ENCODE measurements at places on chromosomes 1 and 21. TPM values are rescaled to one million over a fixed set of nuclear protein-coding genes. Genes with fewer than 3 reads are reported as not detected.
A peak's percentile ranks its signal among the peaks of the same experiment; 100 is the strongest.

Gene LCE2C
- total RNA-seq: not detected

Gene IGSF5
- 0.12 TPM for total RNA-seq

Gene LRRC8C
- 1.4 TPM for total RNA-seq

Gene WLS
- total RNA-seq: 50.0 TPM

Gene HSPB7
- total RNA-seq: 4.1 TPM

Gene PDPN
- 24.2 TPM for total RNA-seq

Gene FAM72D
- 0.73 TPM for total RNA-seq

Gene WDR64
- not detected for total RNA-seq

Gene RHCE
- total RNA-seq: 0.27 TPM

- H3K4me1 ChIP-seq: no peaks in the 10 kb centered on the region
- H3K27me3 ChIP-seq: no peaks in the 10 kb centered on the region
- no peaks in the 10 kb centered on the region for H3K36me3 ChIP-seq
- no peak for DNase-seq
Observed at GRCh38 chr1:111909030-111909429, 80.4 kb downstream of the KCND3 start.

GRCh38 chr1:20665726-20666125 is 4.6 kb upstream of the DDOST start:
- H3K27ac ChIP-seq: no peak overlapping the region
- DNase-seq: no peak
- H3K4me1 ChIP-seq: no peaks in the 10 kb centered on the region
- H3K4me3 ChIP-seq: no peak overlapping the region
- no peaks in the 10 kb centered on the region for H3K36me3 ChIP-seq

DNA sequence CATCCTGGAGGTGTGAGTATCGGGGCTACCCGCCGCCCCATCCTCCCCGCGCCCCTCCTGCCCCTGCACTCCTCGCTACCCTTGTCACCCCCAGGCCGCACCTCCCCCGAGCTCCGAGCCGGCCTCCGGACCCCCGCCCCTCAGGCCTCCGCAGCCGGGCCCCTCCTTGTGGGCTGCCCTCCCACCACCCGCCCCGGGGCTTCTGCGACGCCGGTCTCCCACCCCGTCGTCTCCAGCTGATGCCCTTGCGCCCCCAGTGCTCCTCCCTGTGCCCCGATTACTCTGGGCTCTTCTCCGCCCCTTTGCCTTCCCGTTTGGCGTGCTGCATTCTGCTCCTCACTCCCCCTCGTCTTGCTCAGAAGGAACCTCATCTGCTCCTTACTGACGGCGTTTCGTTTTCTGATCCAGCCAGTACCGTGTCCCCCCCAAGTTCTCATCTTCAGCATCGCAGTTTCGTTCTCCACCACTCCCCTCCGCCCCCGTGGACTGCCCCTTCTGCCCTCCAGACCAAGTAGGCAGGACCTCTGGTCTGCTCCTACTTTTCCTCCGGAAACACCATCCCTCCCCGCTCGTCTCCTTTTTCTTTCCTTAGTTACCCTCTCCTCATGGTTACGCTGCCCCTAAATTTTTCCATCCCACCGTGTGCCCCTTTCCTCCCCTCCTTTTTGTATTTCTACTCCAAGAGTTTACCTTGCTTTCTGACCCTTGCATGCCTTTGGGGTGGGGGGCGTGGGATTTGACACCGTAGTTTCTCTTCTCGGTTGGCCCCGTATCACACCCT is 841 bp downstream of the SNX27 start:
- no peak for DNase-seq
- peak overlapping the region; percentile 90 for H3K4me3 ChIP-seq
- H3K36me3 ChIP-seq: no peaks in the 10 kb centered on the region
- no peaks in the 10 kb centered on the region for H3K27me3 ChIP-seq
- peaks cover 18% of the 10 kb centered on the region for H3K4me1 ChIP-seq

- no peaks in the 10 kb centered on the region for H3K36me3 ChIP-seq
- no peaks in the 10 kb centered on the region for H3K27me3 ChIP-seq
- H3K4me3 ChIP-seq: no peak overlapping the region
- H3K27ac ChIP-seq: no peak overlapping the region
- DNase-seq: no peak
- H3K4me1 ChIP-seq: peaks cover 6% of the 10 kb centered on the region
Observed at GRCh38 chr1:10225573-10225972, 15.2 kb downstream of the KIF1B start.

DNA sequence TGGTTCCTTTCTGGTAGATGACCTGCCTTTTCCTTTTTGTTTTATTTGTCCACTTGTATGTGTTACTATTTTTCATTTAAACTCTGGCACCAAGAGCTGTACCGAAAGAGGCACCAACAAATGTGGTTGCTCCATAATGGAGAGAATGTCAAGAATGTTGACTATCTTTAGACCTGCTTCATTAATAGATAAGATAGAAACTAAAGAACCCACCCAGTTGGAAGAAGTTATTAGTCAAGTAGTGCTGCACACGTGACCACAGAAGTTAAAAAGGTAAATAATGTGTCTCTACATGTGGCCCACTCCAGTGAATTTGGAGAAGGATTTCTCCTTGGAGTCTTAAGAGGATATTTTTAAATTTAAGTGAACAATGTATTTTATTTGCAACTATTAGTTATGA is 9.3 kb downstream of the ATP1A1 start:
- no peak overlapping the region for H3K4me3 ChIP-seq
- no peak overlapping the region for H3K27ac ChIP-seq
- no peaks in the 10 kb centered on the region for H3K27me3 ChIP-seq

DNA sequence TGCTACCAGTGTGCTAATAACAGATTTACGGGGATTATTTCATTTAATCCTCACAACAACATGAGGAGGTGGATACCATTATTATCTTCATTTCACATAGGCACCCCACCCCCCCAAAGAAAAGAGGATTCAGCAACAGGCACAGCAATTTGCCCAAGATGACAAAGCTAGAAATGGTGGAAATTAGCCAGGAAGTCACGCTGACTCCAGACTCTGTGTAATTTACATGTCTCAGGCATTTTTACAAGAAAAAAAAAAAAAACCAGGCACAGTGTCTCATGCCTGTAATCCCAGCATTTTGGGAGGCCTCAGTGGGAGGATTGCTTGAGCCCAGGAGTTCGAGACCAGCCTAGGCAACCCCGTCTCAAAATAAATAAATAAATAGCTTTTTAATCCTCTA is 37.5 kb upstream of the PRDM2 start:
- H3K4me3 ChIP-seq: no peak overlapping the region
- no peak for DNase-seq
- no peaks in the 10 kb centered on the region for H3K27me3 ChIP-seq

- H3K4me1 ChIP-seq: peaks cover 91% of the 10 kb centered on the region
- no peak for DNase-seq
- H3K27me3 ChIP-seq: no peaks in the 10 kb centered on the region
- H3K36me3 ChIP-seq: no peaks in the 10 kb centered on the region
- H3K27ac ChIP-seq: peak overlapping the region; percentile 79
Observed at GRCh38 chr1:164707868-164708331, 148.9 kb downstream of the PBX1 start.

GRCh38 chr1:111597426-111597825 is 22.2 kb upstream of the RAP1A start:
- peaks cover 39% of the 10 kb centered on the region for H3K4me1 ChIP-seq
- DNase-seq: no peak
- H3K27me3 ChIP-seq: no peaks in the 10 kb centered on the region

DNA sequence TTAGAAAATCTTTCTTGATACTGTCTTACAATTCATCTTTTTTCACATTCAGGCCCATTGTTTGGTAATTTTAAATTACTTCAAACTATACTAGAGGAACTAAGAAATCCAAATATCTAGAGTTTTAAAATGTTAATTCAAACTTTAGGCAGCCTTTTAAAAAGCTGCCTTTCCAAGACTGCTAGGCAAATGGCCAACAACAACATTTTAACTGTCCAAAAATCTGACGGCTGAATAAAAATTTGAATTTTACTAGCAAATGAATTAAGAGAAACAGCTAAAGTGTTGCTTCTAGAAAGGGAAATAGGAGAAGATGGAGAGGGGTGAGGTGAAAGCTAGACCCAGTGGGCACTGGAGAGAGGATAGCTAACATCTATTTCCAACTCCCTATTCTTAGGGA is 17.2 kb downstream of the DPYD start:
- no peak overlapping the region for H3K4me3 ChIP-seq
- H3K27me3 ChIP-seq: no peaks in the 10 kb centered on the region
- no peaks in the 10 kb centered on the region for H3K36me3 ChIP-seq
- H3K27ac ChIP-seq: peak overlapping the region; percentile 27
- H3K4me1 ChIP-seq: peaks cover 20% of the 10 kb centered on the region
- DNase-seq: no peak

DNA sequence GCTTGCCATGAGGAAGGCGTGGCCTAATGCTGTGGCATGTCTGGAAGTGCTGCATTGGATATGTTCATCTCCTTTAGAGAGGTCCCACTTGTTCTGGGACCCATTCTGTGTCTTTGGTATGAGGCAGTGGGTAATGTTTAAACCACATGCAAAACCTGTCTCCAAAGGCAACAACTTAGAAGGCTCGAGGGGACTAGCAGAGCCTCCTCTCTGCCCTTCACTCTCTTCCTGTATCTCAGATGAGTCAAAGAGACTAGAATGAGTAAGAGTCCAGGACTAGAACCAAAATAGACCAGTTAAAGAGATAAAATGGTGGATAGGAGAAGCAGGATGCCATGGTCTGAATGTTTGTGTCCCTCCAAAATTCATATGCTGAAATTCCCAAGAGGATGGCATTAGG is 220.8 kb upstream of the KIAA0040 start:
- H3K4me1 ChIP-seq: no peaks in the 10 kb centered on the region
- no peaks in the 10 kb centered on the region for H3K36me3 ChIP-seq
- no peak overlapping the region for H3K27ac ChIP-seq
- no peaks in the 10 kb centered on the region for H3K27me3 ChIP-seq
- no peak for DNase-seq

DNA sequence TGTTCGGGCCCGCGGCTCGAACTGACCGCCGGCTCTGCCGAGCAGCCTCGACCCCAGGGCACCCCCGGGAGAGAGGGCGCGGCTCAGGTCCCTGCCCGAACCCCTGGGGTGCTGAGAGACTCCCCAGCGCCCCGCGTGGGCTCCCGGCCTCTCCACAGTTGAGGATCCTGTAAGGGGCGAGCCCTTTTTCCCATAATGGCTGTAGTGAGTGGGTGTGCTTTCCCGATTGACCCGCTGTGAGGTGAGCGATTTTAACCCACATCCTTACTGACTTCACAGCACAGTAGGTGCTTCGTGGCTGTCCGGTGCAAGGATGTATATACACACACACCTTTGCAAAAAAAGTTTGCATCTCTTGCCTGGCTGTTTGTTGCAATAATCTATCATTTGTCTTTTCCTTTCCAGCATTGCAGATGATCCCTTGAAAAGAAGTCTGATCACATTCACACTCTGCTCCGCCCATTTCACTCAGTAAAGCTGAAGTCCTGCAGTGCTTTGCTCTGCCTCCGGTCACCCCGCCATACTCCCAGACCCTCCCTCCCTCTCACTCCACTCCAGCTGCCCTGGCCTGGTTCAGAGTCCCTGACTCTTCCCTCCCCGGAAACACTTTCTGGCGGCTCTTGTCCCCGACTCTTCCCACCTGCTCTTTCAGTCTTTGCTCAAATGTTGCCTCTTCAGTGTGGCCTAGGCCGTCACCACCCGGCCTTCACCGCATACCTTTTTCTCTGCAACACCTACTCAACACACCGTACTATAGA is 955 bp upstream of the UBE2G2 start:
- peak overlapping the region; percentile 93 for H3K4me3 ChIP-seq
- no peaks in the 10 kb centered on the region for H3K27me3 ChIP-seq
- peaks cover 9% of the 10 kb centered on the region for H3K36me3 ChIP-seq
- H3K27ac ChIP-seq: peak overlapping the region; percentile 77
- H3K4me1 ChIP-seq: peaks cover 5% of the 10 kb centered on the region

DNA sequence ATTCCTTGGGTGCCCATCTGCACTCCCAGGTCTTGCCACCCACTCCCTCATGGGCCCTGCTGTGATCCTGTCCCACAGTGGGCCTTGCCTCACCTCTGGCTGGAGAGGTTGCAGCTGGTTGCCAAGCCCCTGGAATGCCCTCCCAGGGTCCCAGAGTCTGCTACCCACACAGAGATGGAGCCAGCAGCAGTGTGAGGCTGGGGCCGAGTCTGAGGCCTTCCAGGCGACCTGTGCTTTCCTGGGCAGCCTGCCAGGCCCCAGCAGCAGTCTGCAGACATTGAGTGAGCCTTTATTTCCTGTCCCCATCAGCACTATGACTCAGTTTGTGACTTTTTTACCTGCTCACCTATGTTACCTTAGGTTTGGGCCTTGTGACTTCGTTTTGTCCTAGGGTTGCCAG is 25.0 kb upstream of the TSPAN2 start:
- no peaks in the 10 kb centered on the region for H3K27me3 ChIP-seq
- H3K4me1 ChIP-seq: no peaks in the 10 kb centered on the region
- no peak overlapping the region for H3K27ac ChIP-seq
- no peaks in the 10 kb centered on the region for H3K36me3 ChIP-seq

GRCh38 chr1:3767328-3767925 is 5.1 kb upstream of the SMIM1 start:
- no peak overlapping the region for H3K27ac ChIP-seq
- DNase-seq: no peak
- no peak overlapping the region for H3K4me3 ChIP-seq
- peaks cover 8% of the 10 kb centered on the region for H3K4me1 ChIP-seq
- H3K36me3 ChIP-seq: no peaks in the 10 kb centered on the region

- no peaks in the 10 kb centered on the region for H3K4me1 ChIP-seq
- no peak for DNase-seq
- H3K36me3 ChIP-seq: no peaks in the 10 kb centered on the region
- H3K27me3 ChIP-seq: no peaks in the 10 kb centered on the region
- H3K4me3 ChIP-seq: no peak overlapping the region
Observed at GRCh38 chr1:222967466-222968240, 152.8 kb downstream of the DISP1 start.

GRCh38 chr21:37547615-37548200 is 181.1 kb downstream of the DYRK1A start:
- H3K36me3 ChIP-seq: no peaks in the 10 kb centered on the region
- no peaks in the 10 kb centered on the region for H3K27me3 ChIP-seq
- no peaks in the 10 kb centered on the region for H3K4me1 ChIP-seq
- H3K4me3 ChIP-seq: no peak overlapping the region

Measured in esophagus squamous epithelium (tissue), 5 donors.